ENCODE measurements at places on chromosomes 5 and 9.

DNA sequence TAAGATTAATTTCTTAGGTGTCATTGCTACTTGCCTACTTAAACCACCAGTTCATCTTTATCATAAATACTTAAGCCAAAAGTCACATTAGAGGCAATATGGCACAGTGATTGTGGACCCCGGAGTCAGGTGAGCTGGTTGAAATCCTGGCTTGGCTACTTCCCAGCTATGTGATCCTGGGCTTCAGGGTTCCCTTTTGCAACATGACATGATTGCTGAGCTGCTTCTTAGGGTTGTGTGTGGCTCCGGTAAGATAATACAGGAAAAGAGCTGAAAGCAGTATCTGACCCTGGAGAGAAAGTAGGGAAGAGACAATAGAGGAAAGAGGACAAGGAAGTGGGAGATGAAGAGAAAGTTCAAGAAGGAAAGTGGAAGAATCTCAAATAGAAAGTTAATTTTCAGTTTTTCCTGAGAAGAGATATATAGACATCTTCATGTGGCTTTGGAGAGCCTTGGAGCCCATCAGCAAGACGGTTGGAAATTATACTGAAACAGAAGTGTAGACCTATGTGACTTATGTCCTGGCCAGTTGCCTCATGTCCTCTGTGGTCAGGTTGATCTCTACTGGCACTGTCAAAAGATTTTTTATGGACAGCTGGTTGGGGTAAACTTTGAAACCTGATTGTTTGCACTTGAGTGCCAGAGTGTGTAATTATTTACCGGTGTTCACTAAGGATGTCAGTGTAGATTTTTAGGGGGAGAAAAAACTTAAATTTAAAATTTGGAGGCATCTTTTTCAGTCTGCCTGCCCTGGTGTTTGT is 93.2 kb downstream of the GHR start:
- no peak overlapping the region for H3K4me3 ChIP-seq
- H3K27ac ChIP-seq: no peak overlapping the region
- no peak for DNase-seq

DNA sequence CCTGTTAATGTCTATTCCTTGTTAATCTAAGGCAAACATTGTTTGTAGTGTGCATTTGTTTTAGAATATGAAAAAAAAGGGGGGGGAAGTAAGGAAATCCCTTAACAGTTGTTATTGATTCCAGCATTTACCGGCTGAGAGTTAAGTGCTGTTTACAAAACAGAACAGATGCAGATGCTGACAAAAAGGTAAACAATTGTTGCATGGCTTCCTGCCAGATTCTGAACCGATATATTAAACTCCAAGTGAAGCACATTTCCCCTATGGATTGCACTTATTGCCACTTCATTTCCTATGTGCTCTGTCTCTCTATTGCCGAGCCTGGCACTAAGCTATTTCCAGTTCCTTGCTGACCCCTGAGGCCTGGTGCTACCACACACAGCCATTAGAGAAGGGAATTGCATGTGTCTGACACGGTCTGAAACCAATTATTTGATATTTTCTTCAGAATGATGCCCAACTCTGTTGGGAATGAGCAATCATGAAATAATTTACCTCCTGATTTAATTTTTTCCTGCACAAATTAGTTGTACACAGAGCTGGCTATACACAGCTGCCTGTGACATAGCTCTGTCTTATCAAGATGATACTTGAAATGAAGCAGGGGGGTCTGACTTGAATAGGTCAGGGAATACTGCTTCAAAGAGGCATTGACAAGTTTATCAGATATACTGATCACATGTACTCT is 109.8 kb downstream of the KIAA0825 start:
- no peak overlapping the region for H3K4me3 ChIP-seq
- no peak for DNase-seq
- H3K4me1 ChIP-seq: no peaks in the 10 kb centered on the region

DNA sequence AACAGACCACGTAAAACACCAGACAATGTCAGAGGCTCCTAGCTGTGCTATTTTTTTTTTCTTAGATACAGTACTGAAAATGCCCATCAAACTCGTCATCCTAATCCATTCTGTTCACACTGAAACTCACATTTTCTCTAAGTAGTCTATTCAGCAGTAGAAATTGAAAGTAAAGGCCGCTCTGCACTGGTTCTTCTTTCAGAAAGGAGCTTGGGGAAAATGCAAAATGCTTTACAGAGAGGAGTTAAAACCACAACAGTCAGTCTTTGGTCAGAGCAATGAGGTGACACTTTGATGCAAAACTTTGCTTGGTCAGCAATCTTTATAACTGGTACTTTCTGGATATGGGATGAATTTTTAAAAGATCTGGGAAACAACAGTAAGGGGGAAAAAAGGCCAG is 43.8 kb upstream of the SUSD1 start:
- H3K4me3 ChIP-seq: no peak overlapping the region
- H3K27me3 ChIP-seq: no peaks in the 10 kb centered on the region
- no peak overlapping the region for H3K27ac ChIP-seq
- no peak for DNase-seq
- no peaks in the 10 kb centered on the region for H3K4me1 ChIP-seq

- no peaks in the 10 kb centered on the region for H3K4me1 ChIP-seq
- no peaks in the 10 kb centered on the region for H3K27me3 ChIP-seq
- H3K27ac ChIP-seq: no peak overlapping the region
- no peaks in the 10 kb centered on the region for H3K36me3 ChIP-seq
- no peak overlapping the region for H3K4me3 ChIP-seq
- no peak for DNase-seq
These were observed 108.3 kb upstream of the KIF2A start for GRCh38 chr5:62197697-62198096.

DNA sequence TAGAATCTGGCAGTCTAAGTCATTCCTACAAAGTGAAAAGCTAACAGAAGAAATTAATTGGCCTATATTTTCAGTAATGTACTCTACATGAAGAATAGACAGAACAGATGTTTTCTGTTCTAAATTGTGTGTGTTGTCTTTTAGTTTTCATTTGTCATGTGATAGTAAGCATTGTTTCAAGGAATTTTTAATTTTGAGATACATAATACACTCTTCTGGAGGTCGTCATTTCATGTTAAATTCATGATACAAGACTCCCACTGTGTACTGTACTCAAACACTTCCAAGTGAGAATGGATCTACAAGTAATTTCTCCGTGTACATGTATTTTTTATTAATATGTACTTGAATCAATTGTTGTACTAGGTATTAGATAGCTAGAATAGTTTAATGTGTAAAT is 1522.9 kb downstream of the MAT2B start:
- H3K27me3 ChIP-seq: no peaks in the 10 kb centered on the region
- no peaks in the 10 kb centered on the region for H3K36me3 ChIP-seq
- no peaks in the 10 kb centered on the region for H3K4me1 ChIP-seq
- DNase-seq: no peak
- H3K27ac ChIP-seq: no peak overlapping the region
- no peak overlapping the region for H3K4me3 ChIP-seq

DNA sequence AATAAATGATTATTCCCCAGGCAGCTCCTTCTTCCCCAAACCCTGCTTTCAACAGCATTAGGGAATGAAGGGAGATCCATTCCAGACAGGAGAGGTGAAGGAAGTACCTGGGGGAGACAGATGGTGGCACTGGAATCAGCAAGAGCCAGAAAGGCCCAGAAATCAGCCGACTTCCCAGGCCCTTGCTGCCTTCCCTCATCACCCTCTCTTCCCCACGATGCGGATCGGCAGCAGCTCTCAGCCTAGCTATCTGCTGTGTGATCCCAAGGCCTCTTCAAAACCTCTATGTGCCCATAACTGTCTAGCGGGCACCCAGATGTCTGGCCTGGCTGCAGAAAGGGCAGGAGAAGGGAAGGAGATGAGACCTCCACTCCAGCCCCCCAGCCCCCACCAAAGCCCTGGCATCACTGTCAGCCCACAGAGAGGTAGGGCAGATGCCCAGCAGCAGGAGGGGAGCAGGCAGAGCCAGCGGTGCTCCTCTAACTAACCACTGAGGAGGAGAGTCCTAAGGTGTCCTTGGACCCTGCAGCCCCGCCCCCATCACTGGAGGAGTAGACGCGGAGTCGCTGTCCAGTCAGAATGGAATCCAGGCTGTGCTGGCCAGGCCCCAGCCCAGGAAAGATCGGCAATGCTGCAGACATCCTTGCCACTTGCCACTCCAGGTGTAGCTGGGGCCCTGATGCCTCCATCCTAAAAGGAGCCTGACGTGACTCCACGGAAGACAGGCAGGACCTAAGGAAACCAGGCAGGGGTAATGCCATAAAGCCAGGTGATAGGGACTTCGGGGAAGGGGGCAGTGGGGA is 12.7 kb downstream of the CNTFR start:
- H3K4me3 ChIP-seq: no peak overlapping the region
- DNase-seq: no peak
- peaks cover 56% of the 10 kb centered on the region for H3K27me3 ChIP-seq
- H3K4me1 ChIP-seq: peaks cover 13% of the 10 kb centered on the region

DNA sequence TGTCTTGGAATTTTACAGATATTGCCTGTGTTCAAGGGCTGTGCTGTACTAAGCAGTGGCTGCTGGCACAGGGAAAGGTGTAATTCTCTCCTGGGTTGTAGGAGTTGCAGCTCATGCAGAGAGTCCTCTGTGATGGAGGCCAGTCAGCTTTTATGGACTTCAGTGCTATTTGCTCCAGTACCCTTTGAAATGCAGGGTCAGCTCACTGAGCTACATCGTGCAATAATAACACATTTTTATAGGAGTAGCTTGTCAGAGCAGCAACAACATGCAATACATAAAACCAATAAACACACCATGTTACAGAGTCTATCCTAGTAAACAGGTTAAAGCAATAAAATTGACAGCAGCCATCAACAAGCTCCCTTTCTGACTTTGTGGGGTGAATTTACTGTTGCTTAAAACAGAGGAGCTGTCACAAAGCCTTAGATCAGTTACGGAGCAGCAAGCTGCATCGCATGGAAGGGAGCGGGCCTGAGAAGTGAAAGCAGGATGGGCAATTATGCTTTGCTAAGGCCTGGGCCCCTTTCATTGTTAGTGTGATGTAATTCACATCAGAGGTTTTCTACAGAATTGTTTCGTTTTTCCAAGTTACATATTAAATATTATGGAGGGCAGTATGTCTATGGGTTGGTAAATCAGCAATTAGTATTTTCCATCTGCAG is 16.8 kb downstream of the CD180 start:
- H3K36me3 ChIP-seq: no peaks in the 10 kb centered on the region
- DNase-seq: no peak
- H3K4me3 ChIP-seq: no peak overlapping the region
- H3K4me1 ChIP-seq: peaks cover 27% of the 10 kb centered on the region
- H3K27ac ChIP-seq: no peak overlapping the region

DNA sequence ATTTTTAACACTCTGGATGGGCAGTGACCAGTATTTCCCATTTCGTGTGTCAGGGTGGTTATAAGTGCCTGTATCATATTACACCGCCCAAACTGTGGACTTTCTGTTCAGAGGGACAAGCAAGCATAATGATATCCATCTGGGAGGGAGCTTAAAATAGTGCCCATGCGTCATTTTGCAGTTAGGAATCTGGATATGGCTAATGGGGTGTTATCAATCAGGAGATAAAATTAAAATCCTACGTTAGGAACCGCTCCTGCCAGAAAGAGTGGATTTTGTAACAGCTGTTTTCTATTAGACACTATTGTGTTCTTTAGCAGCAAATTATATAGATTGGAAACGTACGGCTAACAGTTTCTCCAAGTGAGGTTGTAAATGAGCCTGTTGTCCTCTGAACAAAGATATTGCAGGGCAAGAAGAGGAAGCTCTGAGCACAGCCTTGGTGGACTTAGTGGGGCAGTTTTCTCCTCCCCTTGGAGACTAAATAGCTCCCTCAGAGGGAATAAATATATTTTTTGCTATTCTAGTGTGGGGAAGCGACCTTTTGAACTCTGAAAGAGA is 160.4 kb downstream of the SPATA31D1 start:
- no peaks in the 10 kb centered on the region for H3K36me3 ChIP-seq
- H3K4me3 ChIP-seq: no peak overlapping the region
- no peak overlapping the region for H3K27ac ChIP-seq
- H3K4me1 ChIP-seq: no peaks in the 10 kb centered on the region

- no peak for DNase-seq
- no peaks in the 10 kb centered on the region for H3K4me1 ChIP-seq
- H3K27ac ChIP-seq: no peak overlapping the region
- H3K4me3 ChIP-seq: no peak overlapping the region
These were observed 57.7 kb upstream of the CER1 start for GRCh38 chr9:14780251-14780650.

GRCh38 chr9:121582641-121583040 is 68.8 kb upstream of the DAB2IP start:
- no peaks in the 10 kb centered on the region for H3K4me1 ChIP-seq
- DNase-seq: no peak
- H3K36me3 ChIP-seq: no peaks in the 10 kb centered on the region
- H3K27me3 ChIP-seq: peaks cover 17% of the 10 kb centered on the region
- H3K4me3 ChIP-seq: no peak overlapping the region
- no peak overlapping the region for H3K27ac ChIP-seq

GRCh38 chr5:15575666-15576065 is 75.7 kb downstream of the FBXL7 start:
- no peaks in the 10 kb centered on the region for H3K27me3 ChIP-seq
- H3K4me3 ChIP-seq: no peak overlapping the region
- no peak overlapping the region for H3K27ac ChIP-seq
- no peaks in the 10 kb centered on the region for H3K36me3 ChIP-seq

DNA sequence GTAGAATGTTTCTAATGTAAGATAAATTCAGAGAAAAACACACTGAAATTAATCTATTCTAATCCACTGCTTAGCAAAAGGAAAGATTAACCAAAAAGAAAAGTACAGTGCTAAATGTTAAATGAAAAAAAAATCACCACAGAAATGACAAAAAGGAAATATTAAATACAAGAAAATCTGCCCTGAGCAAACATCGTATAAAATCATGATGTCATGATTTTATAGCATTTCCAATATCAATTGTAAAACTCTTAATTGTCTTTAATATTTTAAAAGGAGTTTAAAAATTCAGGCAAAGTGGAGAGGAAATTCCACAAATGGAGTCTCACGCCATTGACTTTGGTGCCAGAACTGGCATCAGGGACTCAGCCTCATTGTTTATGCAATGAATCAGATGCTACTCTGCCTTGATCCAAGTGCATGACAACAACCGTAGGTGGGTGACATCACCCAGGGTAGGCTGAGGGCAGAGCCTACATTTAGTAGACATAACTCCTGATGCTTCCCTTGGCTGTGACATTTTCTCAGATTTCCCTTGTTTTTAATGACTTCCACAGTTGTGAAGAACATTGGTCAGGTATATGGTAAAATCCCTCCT is 696.8 kb downstream of the SEMA5A start:
- H3K4me1 ChIP-seq: no peaks in the 10 kb centered on the region
- no peak overlapping the region for H3K4me3 ChIP-seq
- no peak overlapping the region for H3K27ac ChIP-seq
- H3K27me3 ChIP-seq: no peaks in the 10 kb centered on the region
- H3K36me3 ChIP-seq: no peaks in the 10 kb centered on the region
- no peak for DNase-seq

- H3K27me3 ChIP-seq: peaks cover 88% of the 10 kb centered on the region
- no peak overlapping the region for H3K4me3 ChIP-seq
- H3K27ac ChIP-seq: no peak overlapping the region
- DNase-seq: no peak
These were observed 6.0 kb upstream of the PITX1 start for GRCh38 chr5:135040034-135040332.

Data from CD4-positive, alpha-beta T cell (primary cell).